KBM-7 (cell line): ENCODE measurements at places on chromosomes 3 and 15.
A peak's percentile ranks its signal among the peaks of the same experiment; 100 is the strongest.

DNA sequence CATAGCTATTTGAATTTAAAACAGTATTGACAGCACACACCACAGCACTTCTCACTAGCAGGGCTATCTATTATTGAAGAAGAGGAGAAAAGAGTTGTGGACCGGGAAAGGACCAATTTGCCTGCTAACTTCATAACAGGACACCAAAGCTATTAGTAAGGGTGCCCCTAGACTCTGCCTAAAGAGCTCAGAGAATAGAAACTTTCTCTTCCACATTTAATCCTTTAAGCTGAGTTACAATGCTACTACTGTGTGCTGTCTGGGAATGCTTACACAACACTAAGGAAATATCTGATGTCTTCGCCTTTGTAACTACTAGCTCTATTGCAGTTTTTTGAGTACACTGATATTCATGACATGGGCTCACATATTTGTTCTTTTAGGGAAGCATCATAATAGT, 13.5 kb upstream of the AADAC start:
- no peak for DNase-seq

DNA sequence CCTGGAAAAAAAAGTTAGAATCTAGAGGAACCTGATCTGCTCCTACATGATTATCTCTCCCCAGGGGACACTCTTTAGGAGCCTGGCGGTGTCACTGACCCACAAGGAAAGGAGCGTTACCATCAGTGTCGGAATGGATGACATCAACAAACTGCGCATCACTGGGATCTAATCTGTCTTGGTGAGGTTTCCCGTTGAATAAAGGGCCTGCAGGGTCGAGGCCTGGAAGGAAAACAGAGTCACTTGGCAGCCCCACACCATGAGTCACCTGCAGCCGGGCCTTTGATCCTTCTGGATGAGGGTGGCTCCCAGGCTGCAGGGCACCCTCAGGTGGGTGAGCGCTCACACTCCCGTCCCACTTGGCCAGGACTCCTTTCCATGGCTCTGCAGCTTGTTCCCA, 25.0 kb downstream of the LIPH start:
- no peak for DNase-seq

DNA sequence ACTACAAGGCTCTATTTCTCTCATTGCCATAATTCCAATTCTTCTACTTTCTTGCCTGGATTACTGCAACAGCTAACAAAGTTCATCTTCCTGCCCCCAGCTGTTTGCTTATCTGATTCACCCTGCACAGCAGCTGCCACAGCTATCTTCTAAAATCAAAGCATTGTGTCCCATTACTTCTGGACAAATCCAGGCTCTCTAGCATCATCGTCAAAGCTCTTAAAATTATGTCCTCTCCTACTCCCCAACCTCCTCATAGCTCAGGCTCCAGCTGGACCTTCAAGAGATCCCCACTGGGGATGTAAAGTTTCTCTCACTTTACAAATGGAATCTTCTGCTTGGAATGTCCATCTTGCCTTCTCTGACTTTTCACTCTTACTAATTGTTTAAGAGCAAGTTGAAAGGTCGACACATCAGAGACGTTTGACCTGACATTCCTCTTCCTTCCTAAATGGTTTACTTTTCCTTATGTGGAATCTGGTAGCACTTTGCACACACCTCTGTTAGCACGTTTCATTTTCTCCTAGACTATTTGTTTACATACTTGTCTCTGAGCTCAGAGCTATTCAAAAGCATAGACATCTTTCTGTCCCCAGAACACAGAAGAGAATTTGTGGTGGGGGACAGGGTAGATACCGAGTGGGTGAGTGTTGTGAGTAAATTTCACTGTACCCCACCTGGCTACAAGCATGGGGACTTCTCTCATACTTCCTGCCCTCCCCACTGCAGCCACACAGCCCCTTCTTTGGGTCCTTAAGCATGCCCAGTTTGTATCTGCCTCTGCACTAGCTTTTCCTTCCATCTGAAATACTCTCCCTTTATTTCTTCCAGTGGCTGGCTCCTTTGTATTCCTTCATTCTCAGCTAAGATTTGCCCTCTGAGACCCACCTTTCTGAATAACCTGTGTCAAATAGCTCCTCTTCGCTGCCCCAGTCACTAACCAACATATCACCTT, 77.9 kb downstream of the SERPINI1 start:
- DNase-seq: no peak

GRCh38 chr3:139689122-139689521, 11.3 kb upstream of the NMNAT3 start:
- DNase-seq: no peak

GRCh38 chr3:52234516-52235447, 4.2 kb downstream of the TWF2 start:
- no peak for DNase-seq

DNA sequence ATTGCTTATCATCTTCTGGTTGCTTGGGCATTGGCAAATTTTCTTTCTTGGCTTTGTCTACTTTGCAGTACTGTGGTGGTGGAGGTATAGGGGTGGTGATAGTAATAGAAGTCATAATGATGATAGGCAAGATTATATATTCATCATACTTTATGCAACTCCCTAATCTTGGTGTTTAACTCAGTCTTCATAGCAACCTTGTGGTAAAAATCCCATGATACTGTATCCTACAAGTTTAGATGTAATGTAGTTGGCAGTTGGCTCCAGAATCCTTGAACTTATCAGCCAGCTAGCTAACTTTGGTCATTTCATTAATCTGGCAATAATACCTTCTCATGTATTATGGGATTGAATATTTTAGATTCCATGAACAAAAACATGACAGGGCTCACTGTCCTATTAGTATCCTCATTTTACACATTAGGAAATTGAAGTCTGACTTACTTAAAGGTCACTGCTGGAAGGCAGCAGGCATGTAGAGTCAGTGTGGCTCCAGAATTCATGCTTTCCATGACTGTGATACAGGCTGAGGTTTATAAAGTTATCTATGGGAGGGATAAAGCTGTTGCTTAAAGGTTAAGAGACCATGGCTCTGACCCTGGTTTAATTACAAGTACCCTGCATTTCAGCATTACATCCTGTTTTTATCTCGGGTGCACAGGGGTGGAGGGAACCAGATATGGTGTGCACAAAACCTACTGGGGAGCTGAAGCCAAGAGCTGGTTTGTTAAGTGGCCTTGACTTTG, 33.3 kb downstream of the RBMS3 start:
- DNase-seq: no peak

DNA sequence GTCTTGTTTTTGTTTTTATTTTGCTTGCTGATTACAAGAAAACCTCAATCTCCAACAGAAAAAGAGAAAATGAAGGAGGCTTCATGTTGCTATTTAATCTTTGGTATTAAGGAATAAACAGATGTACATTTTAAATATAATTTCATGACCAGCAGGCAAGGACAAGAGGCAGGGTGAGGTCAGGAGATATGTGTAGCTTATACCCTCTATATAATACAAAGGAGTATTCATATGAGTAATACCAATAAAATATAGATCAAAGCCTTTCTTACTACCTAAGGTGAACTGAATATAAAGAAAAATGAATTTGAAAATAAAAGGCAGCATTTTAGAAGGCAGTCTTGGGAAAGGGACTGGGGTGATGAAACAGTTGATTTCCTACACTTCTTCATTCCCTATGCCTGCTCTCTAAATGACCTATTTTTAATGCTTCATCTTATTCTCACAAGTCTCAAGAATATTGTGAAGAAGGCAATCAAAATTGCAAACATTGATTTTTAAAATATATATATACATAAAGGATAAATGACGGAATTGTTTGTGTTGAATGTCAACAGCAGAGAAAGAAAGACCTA, 8.6 kb upstream of the CBLB start:
- DNase-seq: peak; percentile 7

GRCh38 chr3:86562090-86562489, 428.9 kb downstream of the VGLL3 start:
- DNase-seq: no peak

- peak; percentile 36 for DNase-seq
Measured at GRCh38 chr15:61621146-61621545, 392.0 kb upstream of the RORA start.
